ENCODE measurements at places on chromosomes 5 and 9. TPM values are rescaled to one million over a fixed set of nuclear protein-coding genes. Genes with fewer than 3 reads are reported as not detected.
A peak's percentile ranks its signal among the peaks of the same experiment; 100 is the strongest.

- DNase-seq, result no peak
Observed at GRCh38 chr9:134515026-134515821, 126.4 kb upstream of the COL5A1 start.

Gene CD180
- total RNA-seq, result 1.6 TPM

GRCh38 chr9:120292606-120293005 lies 287.4 kb downstream of the CDK5RAP2 start:
- no peak for DNase-seq

Gene SHOC1
- total RNA-seq, result not detected

GRCh38 chr5:178672630-178673029 lies 45.8 kb upstream of the CLK4 start:
- no peak for DNase-seq

DNA sequence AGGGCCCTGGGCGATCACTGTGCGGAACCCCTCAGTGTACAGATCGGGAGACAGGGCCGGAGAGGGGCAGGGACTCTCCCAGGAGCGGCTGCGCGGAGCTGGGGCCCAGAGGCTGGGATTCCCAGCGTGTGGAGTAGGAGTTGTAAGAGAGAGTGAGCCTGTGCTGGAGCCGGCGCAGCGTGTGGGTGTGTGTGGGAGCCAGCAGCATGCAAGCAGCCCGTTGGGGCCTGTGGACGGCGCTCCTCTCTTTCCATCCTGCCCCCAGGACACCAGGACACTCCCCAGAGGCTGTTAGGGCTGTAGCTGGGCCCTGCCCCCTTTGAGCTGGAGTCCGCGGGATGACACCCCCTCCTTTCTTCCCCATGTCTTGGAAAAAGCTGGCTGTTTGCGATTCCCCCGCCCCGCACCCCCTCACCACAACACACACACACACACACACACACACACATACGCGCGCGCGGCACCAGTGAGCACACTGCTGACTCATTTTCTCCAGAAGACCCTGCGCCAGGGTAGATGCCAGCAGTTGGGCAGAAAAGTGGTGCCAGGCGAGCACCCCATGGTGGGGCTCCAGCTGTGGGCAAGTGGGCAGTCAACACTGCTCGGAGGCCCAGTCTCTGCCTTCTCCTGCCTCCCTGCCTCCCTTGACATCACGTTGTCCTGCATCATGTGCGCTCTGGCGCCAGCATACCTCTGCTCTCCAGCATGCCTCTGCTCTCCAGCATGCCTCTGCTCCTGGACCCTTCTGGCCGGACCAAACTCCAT lies 1.5 kb downstream of the COL27A1 start:
- DNase-seq, result peak; percentile 49

DNA sequence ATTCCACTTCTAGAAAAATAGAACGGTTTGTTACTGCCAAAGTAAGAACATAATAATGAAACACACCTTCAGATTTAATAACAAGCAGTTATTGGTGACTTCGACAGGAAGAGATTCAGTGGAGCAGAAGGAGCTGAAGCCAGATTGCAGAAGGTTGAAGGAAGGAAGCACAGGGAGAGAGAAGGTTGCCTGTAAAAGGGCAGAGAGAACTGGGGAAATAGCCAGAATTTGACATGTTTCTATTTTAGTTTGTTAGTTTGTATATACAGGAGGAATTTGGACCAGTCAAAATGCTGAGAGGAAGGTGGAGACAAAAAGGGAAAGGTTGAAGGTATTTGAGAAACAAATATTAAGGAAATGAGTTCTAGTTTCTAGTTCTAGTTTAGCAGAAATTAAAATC lies 269.2 kb upstream of the ELAVL2 start:
- DNase-seq, result no peak

GRCh38 chr5:39740404-39740803 lies 315.6 kb upstream of the DAB2 start:
- DNase-seq, result no peak

- DNase-seq, result no peak
Observed at GRCh38 chr9:91155181-91155580, 206.5 kb downstream of the AUH start.

Gene STKLD1
- total RNA-seq, result 1.1 TPM

DNA sequence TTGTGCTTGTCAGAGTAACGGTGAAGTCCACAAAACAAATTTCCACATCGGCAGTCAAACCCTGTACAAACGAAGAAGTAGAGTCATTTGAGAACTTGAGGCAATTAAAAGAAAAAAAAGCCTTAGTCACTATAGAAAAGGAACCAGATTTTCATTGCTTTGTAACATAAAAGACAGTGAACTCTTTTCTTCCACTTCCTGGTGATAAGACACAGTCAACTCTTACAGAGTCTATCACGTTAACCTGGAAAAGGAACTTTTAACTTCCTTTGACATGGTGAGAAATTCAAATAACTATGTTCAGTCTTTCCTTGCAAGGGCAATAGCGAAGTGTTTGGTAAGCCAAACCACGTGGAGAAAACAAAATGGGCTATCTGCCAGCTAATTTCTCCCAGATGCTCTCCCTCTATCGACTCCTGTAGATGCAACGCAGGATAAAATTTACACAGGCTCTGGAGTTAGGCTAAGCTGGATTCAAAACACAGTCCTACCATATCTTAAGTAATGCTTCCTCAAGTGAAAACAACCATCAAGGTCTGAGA lies 8.9 kb downstream of the ZFAND5 start:
- DNase-seq, result no peak

Gene TAS2R1
- total RNA-seq, result not detected

GRCh38 chr5:131550606-131551005 lies 84.4 kb downstream of the RAPGEF6 start:
- DNase-seq, result no peak

Gene NIPAL4
- total RNA-seq, result 0.63 TPM

Gene TMEM267
- 8.6 TPM for total RNA-seq

DNA sequence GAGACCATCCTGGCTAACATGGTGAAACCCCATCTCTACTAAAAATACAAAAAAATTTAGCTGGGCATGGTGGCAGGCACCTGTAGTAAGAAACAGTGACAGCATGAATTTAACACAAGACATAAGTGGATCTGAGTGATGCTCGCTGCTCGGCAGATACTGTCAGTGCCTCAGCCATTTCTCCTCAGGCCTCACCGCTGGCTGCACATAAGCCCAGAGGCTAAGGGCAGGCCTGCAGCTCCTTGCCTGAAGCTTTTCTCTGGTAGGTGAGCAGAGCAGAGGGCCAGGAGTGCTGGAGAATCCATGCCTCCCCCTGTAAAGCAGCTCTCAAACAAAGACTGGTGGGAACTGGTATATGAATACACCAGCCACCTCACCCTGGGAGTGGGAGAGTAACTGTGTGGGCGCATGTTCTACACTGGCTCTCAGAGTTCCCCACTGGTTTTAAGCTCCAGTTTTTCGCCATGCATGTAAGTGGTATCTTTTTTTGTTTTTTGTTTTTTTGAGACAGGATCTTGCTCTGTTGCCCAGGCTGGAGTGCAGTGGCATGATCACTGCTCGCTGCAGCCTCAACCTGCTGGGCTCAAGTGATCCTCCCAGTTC lies 10.3 kb upstream of the CD72 start:
- DNase-seq, result no peak

DNA sequence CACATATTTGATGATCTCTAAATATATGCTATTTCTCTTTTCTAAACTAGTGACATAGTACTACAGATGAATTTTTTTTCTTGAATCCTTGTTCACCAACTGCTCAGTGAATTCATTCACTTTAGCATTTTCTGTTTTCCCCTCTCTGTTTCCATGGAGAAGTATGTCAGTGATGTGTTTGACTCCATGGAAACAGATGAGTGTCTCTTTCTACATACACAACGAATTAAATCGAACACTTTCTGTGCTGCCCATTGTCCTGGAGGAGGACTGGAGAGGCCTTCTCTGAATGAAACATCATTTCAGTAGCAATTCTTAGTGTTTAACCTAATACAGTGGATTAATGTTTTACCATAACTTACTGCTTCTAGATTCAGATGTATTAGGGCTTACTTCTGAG lies 9.5 kb downstream of the INVS start:
- no peak for DNase-seq

Gene PCDHB11
- total RNA-seq, result 8.5 TPM

- DNase-seq, result no peak
Observed at GRCh38 chr5:38846379-38847011, 683 bp downstream of the OSMR start.

DNA sequence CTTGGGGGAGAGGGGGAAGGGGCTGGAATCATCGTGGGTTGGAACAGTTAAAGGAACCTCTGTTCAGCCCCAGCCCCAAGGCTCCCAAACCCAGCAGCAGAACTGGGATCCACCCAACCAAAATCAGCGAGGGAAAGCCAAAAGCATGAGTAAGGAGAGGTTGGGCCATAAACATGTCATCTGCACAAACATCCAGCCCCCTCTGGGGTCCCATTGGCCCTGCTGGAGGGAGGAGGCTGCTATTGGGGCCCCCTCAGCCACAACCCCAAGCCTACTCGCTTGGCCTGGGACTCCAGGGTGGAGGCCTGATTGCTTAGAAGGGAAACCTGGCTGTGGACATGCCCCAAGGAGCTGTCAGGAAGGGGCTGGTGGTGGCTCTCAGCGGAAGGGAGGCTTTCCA lies 154.9 kb downstream of the FGF18 start:
- DNase-seq, result no peak

Data from mucosa of gallbladder (tissue), 1 donor.